ENCODE measurements at places on chromosomes 3 and 15.

- ATAC-seq: no peak
Measured at GRCh38 chr3:5499404-5499803, 311.9 kb downstream of the EDEM1 start.

DNA sequence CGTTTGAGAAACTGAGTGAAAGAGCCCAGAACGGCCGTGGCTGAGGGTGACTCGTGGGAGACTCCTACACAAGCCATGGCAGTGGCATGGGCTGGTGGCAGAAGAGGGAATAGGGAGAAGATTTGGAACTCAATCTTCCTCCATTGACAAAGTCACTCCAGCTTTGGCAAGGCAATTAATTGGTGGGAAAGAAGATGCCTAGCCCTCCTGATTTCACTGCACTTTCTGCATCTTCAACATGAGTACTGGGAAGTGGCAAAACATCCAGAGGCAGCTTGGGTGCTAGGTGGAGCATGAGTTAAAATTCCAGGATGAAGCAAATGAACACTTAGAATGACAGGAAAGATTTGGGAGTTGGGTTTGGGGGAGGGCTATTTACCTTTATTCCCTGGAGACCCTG, 1.4 kb upstream of the TGFBR2 start:
- ATAC-seq: no peak

GRCh38 chr15:91219206-91219605, 119.1 kb downstream of the SV2B start:
- ATAC-seq: no peak

- no peak for ATAC-seq
Measured at GRCh38 chr3:21407743-21408142, 343.3 kb downstream of the ZNF385D start.
